Hematopoietic multipotent progenitor cell treated with erythropoietin and hydrocortisone succinate and interleukin-3 and kit ligand, for 15 days (in vitro differentiated cells): ENCODE measurements at places on chromosomes 3 and 15.

DNA sequence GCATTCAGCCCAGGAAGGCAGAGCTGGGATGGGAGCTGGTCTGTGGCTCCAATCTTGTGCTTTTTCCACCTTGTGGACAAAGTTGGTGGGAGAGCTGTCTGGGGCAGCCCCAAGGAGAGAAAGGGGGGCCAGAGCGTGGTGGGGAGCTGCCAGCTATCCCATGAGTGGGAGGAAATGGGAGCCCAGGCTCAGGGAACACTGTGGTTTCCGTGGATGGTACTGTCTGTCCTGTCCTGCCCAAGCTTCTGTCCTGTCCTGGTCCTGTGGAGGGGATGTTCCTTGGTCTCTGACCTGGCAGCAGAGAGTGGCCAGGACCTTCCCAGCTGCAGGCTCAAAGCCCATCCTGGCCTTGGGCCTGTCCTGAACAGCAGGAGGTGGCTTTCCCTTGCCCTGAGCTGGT lies 72.6 kb upstream of the SEC13 start:
- DNase-seq = no peak

DNA sequence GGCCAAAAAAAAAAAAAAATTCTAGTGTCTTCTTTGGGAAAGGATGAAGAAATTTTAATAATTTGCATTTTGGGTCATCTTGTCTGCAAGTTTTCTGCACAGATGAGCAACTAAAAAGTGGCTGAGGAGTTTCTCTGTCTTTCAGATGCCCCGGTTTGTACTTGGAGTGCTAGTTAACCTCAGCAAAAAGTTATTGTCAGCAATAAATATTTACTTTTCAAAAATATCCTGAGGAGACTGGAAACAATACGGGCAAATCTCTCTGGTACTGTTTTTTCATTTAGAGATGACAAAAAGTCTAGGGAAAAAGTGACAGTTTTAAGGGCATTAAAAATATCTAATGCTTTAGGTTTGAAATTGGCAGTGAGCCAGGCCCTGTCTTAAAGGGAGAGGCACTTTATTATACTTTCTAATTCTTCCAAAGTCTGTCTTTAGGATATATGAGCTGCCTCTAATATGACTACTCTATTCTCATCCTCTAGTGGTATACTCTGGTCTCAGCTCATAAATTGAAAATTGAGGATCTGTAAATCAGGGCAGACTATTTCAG lies 436.0 kb upstream of the NR2F2 start:
- no peak for DNase-seq

- no peak for DNase-seq
Observed at GRCh38 chr3:55643283-55643682, 156.2 kb upstream of the WNT5A start.

DNA sequence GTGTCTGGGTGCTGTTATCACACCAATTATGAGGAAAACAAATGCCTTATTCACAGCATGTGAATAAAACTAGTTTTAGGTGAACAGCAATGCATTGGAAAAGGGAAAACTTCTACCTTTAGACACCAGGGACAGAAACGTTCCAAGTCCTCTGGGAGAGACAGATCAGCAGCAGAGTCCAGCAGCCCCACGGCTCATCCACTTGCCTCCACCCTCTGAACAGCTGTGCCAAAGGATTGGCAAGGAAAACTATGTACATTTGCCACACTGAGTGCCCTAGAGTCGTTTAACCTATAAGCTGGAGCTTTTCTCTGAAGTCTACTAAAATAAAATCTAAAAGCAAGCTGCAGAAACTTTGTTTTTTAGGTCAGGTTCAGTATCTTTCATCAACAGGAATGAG lies 107.7 kb upstream of the EIF1B start:
- DNase-seq = no peak

DNA sequence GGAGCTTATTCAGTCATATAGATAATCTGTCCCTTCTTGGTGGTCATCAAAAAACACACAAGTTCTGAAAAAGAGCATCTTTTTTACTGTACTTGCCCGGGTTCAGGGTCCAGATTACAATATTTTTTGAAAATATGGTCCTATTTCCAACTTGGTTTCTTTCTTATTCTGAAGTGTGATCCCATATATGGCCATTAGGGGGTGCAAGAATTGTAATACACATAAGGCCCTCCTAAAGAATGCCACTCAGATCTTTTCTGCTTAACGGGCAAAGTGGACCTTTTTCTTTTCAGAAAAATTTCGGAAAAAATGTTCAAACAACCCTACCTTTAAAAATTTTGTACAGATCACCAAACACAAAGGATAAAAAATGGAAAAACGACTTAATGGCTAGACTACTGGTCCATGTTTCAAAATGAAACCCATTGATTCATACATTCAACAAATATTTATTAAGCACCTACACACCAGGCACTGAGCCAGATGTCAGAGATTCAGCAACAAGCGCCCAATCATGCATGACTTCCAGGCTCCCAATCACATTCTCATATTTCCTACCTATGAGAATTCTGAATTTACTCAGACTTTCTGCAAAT lies 102.0 kb upstream of the MYRIP start:
- DNase-seq = peak; percentile 15

DNA sequence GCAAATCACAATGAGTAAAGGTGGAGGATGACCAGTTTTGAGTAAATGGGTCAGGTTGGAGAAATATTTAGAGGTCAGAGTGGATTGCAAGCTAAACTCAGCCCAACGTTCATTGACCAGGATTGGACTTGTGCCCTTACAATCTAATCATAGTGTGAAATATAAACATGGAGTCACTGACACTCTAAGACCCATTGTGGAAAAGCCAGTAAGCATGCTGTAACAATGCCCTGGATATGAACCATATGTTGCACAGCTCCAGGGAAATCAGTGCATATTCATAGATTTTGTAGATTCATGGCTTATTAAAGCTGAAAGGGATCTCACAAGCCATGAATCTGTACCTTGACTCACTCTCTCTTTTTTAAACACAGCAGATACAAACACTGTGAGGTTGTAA lies 660.2 kb upstream of the LMCD1 start:
- no peak for DNase-seq

DNA sequence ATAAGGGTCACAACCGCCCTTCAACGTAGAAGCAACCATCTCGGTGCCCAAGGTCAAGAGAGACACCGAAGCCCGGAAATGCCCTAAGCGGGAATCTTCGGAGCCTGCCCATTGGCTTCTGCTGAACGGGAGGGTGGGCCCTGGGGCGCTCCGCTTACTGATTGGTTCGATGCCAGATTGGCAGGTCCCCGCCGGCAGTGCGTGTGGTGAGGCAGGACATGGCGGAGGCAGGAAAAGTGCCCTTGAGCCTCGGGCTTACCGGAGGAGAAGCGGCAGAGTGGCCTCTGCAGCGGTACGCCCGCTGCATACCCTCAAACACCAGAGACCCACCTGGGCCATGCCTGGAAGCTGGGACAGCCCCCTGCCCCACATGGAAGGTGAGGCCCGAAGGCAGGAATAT lies at the start of gene REC114:
TSS of gene REC114 (plus strand) at position 197 of the 400 bp plus-strand sequence. CDS start at position 219, 22 bp downstream.
- DNase-seq = no peak
